ENCODE measurements at places on chromosomes 5 and 9. TPM values are rescaled to one million over a fixed set of nuclear protein-coding genes. Genes with fewer than 3 reads are reported as not detected.

DNA sequence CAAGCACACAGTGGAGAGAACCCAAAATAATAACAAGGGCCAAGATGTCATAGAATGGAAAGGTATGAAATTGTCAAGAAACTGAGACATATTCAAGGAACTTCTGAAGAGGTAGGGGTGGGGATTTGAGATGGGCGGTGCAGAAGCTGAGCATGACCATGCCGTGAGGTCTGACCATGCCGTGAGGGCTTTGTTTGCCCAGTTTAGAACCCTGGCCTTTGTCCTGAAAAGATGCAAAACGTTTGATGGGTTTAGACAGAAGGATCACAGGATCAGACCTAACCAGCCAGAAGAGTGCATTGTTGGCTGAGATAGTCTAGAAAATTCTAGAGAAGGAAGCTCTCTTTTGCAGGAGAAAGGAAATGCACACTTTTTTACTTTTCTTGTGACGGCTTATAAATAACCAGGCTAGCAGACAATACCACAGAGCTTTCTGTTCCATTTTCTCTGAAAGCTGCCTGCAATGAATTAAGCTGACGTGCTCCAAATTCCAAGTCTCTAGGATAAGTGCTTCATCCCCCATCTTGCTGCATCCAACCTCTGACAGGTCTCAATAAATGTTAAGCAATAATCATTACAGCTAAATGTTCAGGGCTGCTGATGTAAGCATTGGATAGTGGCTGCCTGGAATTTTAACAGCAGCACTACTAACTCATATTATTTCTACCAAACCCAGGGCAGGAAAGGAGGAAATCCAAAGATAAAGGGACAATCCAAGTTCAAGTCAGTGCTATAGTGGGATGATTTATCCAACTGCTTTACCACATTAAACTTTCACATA is 110.9 kb upstream of the IL6ST start:
- peaks cover 6% of the 10 kb centered on the region for H3K4me1 ChIP-seq
- no peak overlapping the region for H3K4me3 ChIP-seq
- no peaks in the 10 kb centered on the region for H3K27me3 ChIP-seq
- H3K36me3 ChIP-seq = no peaks in the 10 kb centered on the region
- no peak for DNase-seq

GRCh38 chr5:57681942-57682341 is 199.3 kb upstream of the ACTBL2 start:
- no peak overlapping the region for H3K27ac ChIP-seq
- H3K4me3 ChIP-seq = no peak overlapping the region
- H3K4me1 ChIP-seq = no peaks in the 10 kb centered on the region
- H3K36me3 ChIP-seq = no peaks in the 10 kb centered on the region

DNA sequence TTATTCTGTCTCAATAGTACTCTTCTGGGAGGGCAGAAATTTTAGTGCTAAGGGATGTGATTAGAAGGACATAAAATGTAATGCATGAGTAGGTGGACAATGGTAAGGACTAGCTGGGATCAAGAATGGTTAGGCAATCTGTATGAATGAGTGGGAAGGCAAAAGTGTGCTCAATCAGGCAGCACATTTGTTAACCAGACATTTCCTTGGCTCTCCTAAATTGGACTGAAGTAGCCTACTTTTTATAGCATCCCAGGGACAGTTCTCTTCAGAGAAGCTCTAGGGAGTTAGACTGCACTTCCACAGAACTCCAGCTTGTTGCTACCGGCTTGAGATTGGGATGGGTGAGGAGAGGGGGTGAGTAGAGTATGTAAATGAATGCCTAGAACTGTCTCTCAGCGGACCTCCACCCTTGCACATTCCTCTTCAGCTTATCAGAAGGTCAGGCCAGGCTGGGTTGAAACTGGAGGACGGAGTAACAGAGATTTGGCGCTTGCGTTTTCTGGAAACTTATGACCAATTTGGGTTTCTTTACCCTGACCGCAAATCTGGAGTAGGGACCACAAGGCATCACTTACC is 19.0 kb upstream of the ARL14EPL start:
- H3K4me3 ChIP-seq = no peak overlapping the region
- no peak for DNase-seq
- no peak overlapping the region for H3K27ac ChIP-seq
- no peaks in the 10 kb centered on the region for H3K4me1 ChIP-seq
- H3K36me3 ChIP-seq = no peaks in the 10 kb centered on the region

DNA sequence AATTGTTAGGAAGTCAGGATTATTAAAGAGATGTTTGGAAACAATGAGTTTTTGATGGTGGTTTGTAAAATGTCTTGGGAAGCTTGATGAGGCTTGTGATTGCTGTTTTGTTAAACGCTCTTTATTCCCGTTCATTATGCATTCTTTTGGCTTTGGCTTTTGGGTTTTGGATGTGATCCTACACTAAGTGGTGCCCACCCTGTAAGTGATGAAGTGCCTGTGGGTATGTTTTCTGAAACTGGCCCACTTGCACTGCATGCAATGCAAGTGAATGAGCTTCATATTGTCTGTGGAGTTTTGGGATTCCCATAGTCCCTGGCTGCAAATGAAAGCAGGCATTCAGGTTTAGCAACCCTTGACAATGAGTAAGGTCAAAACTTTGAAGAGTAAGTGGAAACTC is 1035.5 kb upstream of the WWC1 start:
- no peaks in the 10 kb centered on the region for H3K36me3 ChIP-seq
- no peak for DNase-seq
- no peak overlapping the region for H3K27ac ChIP-seq
- H3K4me3 ChIP-seq = no peak overlapping the region
- H3K27me3 ChIP-seq = no peaks in the 10 kb centered on the region
- H3K4me1 ChIP-seq = no peaks in the 10 kb centered on the region

SHISAL2B gene
- not detected for total RNA-seq

Data from upper lobe of left lung (tissue), 6 donors.